ENCODE measurements at places on chromosomes 11 and 22. TPM values are rescaled to one million over a fixed set of nuclear protein-coding genes. Genes with fewer than 3 reads are reported as not detected.

- no peak for DNase-seq
- H3K27me3 ChIP-seq = peaks cover 7% of the 10 kb centered on the region
- no peaks in the 10 kb centered on the region for H3K36me3 ChIP-seq
- H3K4me1 ChIP-seq = no peaks in the 10 kb centered on the region
These were observed 37.0 kb downstream of the OSBP2 start for GRCh38 chr22:30731658-30732057.

- peak overlapping the region; percentile 82 for H3K4me3 ChIP-seq
- peak; percentile 42 for DNase-seq
- peaks cover 10% of the 10 kb centered on the region for H3K4me1 ChIP-seq
These were observed 10.2 kb downstream of the YPEL4 start for GRCh38 chr11:57639321-57640067.

DNA sequence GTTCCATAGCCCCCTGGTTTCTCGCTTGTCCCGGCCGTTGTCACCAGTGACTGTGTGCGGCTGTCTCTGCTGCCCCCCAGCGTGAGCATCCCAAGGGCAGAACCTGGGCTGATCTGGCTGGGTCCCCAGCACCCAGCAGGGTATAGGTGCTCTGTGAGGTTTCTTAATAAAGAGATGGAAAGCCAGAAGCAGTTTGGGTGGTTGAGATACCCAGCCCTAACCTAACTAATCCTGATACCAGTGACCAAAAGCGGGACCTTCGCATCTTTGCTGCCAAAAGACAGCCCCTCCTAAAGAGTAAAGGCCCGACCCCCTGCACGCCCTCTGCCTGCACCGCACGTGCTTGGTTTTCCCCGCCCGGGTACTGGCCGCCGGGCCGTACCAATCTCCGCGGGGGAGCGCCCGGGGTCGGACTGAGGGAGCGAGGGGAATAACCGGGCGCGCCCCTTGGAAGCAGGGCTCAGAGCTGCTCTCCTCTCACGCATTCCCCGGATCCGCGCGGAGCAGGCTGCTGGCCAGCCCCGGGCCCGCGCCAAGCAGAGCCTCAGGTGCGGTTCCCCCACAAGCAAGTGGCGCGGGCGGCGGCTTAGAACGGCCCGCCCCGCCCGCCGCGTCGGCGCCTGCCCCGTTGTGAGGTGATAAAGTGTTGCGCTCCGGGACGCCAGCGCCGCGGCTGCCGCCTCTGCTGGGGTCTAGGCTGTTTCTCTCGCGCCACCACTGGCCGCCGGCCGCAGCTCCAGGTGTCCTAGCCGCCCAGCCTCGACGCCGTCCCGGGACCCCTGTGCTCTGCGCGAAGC is at the start of gene DGAT2:
TSS of gene DGAT2 (plus strand) at position 667 of the 797 bp plus-strand sequence. CDS start 214 bp downstream, outside the sequence.
- peaks cover 28% of the 10 kb centered on the region for H3K27me3 ChIP-seq
- H3K4me3 ChIP-seq = peak within 1 kb of the TSS; percentile 61
- H3K4me1 ChIP-seq = peaks cover 30% of the 10 kb centered on the region
- peak; percentile 82 for DNase-seq
- H3K36me3 ChIP-seq = no peaks in the 10 kb centered on the region

GRCh38 chr11:117814766-117815261 is 9.7 kb downstream of the FXYD2 start:
- peak; percentile 89 for DNase-seq
- H3K4me1 ChIP-seq = peaks cover 54% of the 10 kb centered on the region
- H3K27me3 ChIP-seq = peaks cover 3% of the 10 kb centered on the region
- peak overlapping the region; percentile 99 for H3K27ac ChIP-seq

DNA sequence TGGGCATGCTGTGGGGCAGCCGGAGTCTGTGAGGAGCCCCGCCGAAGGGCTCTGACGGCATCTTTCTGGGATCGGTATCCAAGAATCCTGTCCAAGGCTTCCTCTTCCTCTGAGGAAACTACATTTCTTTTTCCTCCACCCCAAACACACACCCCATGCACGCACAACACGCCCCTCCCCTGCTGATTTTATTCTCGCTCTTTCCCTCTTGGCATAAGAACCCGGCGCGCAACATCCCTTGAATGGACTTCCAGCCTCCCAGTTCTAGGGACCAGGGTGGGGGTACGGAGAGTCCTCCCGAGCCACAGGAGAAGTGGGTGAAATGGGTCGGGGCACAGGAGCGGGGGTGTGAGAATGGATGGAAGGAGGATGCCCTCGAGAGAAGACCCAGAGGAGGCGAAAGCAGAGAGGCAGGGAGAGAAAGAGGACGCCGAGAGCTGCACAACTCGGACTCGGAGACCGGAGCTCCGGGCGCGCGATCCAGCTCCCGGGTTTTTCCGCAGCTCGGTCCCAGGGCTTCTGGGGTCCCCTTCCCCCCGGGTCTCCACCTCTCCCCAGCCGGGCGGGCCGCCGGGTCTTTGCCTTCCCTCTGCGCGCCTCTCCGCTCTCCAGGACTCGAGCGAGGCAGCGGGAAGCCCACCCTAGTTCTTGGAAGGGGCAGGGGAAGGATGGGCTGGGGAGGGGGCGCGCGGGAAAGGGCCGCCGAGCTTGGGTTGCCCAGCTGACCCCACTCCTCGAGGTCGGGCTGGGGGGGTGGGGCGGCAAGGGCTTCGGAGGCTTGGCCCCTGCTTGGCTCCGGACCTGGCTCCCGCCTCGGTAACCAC is 1.5 kb upstream of the LARGE1 start:
- H3K36me3 ChIP-seq = peaks cover 2% of the 10 kb centered on the region
- no peak overlapping the region for H3K27ac ChIP-seq

DNA sequence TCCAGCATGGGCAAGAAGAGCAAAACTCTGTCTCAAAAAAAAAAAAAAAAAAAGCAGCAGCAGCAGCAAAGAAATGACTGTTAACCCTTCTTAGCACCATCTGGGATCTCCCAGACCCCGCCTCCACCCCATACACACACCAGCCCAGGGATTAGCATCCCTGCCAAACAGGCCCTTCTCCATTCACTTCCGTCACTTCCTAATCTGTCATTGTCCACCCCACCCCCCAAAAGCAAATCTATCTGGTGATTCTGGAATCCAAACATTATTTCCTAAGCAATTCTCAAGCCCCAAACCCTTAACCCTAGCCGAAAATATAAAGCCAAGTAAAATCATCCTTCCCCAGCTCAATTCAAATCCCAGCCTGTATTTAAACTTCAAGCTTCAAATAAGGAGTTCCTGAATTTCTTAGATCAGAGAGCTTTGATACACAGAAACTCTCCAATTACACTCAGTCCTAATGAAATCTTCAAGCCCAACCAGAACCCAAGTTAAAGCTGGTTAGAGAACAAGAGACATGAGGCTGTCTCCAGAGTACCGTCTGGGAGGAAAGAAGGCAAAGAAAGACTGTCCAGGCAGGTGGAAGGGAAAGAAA is 6.0 kb upstream of the AHNAK start:
- peaks cover 84% of the 10 kb centered on the region for H3K4me1 ChIP-seq
- peaks cover 3% of the 10 kb centered on the region for H3K27me3 ChIP-seq
- H3K36me3 ChIP-seq = peaks cover 17% of the 10 kb centered on the region

BRD1 gene
- total RNA-seq = 22.1 TPM

RIBC2 gene
- total RNA-seq = 7.8 TPM

CALCB gene
- 6.8 TPM for total RNA-seq

SYT12 gene
- total RNA-seq = not detected

PNPLA5 gene
- total RNA-seq = not detected

HMBS gene
- 39.8 TPM for total RNA-seq
